ENCODE measurements at places on chromosomes 4 and X. TPM values are rescaled to one million over a fixed set of nuclear protein-coding genes. Genes with fewer than 3 reads are reported as not detected.

The ADGRA3 gene
- total RNA-seq, result 63.2 TPM

The NAP1L3 gene
- not detected for total RNA-seq

The CPLX1 gene
- 0.93 TPM for total RNA-seq

The FAAH2 gene
- 10.3 TPM for total RNA-seq

The FABP2 gene
- total RNA-seq, result not detected

The ENAM gene
- 0.26 TPM for total RNA-seq

DNA sequence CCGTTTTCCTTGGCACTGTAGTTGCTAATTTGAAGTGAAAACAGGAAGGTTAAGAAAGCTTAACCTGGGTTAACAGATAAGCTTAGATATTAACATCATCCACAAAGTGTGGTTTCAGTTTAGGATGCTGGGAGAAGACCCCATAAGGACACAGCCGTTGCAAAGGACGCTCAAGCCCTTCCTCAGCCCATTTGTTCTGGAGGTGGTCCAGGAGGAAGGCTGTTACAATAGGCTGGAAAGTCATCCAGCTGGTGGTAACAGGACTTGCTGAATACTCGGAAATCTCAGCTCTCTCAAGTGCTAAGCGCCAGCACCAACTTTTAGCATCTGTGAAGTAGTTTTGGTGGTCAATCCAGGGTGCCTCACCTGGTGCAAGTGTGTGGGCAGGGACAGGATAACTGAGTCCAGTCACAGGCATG lies 14.2 kb downstream of the CHST7 start:
- DNase-seq, result no peak

GRCh38 chr4:152605031-152605430 lies 69.1 kb upstream of the FBXW7 start:
- DNase-seq, result no peak

DNA sequence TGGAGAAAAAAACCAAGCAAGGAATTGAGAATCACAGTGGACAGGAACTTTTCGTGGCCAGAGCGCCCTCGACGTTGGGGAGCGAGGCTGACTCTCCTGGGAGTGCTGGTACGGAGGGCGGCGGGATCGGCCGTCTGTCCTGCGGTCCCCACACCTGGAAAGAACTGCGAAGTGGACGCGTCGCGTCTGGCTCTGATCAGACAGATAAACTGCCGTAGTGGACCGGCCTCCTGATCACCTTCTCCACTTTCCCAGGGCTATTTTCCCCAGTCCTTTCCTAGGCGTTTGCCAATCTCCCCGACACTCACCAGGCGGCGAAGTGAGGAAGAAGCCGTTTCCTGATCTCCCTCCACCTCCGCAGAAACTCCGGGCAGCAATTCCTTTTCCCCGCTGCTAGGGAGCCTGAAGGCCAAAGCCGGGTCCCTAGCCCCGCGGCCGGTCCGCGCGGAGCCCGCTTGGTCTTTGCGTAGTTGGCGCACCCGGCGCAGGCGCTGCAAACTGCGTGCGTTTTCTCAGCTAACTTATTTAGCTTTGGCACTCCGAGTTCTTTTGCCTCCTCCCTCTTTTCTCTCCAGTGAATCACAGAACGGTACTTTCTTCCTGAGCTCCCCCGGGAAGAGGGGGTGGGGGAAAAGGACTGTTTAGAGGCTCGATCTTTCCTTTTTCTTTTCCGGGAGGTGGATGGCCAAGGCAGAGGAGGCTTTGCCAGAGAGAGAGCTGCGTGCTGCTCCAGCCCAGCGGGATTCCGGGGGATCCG lies at the start of gene ARSJ:
ARSJ (minus strand) TSS at position 500 of the 757 bp plus-strand sequence. CDS start 813 bp downstream, outside the sequence.
- peak; percentile 37 for DNase-seq

DNA sequence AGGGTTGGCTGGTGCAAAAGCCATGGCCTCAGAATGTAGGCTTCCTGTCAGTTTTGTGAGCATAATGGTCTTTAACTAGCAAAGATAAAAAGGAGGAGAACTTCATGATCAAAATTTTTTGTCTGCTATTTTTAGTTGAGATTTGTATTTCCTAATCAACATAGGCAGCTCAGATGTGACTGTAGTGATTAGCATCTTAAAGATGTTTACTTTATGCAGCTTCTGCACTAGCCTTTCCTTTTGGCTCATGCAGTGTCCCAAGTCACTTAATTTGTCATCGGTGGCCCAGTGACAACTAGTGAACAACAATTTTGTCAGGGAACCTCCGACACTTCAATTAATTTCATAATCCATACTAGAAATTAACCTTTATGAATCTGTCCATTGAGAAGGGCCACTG lies 109.8 kb downstream of the CEP135 start:
- DNase-seq, result no peak

DNA sequence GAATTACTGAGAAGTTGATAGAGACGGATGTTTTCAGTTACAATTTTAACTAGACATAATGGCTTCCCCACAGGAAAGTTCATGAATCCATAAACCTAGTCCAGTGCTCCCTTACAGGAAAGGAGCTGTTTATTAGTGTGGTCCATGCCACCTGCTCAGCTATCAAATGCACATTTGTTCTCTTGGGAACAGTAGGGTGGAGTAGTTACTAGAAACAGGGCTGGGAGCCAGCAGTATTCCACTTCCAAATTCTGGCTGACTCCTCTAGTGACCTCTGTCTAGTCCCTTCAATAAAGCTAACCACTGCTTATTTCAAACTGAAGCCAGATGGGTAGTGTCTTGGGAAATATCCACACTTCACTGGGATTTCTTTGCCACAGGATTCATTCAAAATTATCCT lies 88.4 kb upstream of the TLL1 start:
- no peak for DNase-seq

GRCh38 chr4:82704156-82704555 lies 94.4 kb downstream of the SCD5 start:
- no peak for DNase-seq

DNA sequence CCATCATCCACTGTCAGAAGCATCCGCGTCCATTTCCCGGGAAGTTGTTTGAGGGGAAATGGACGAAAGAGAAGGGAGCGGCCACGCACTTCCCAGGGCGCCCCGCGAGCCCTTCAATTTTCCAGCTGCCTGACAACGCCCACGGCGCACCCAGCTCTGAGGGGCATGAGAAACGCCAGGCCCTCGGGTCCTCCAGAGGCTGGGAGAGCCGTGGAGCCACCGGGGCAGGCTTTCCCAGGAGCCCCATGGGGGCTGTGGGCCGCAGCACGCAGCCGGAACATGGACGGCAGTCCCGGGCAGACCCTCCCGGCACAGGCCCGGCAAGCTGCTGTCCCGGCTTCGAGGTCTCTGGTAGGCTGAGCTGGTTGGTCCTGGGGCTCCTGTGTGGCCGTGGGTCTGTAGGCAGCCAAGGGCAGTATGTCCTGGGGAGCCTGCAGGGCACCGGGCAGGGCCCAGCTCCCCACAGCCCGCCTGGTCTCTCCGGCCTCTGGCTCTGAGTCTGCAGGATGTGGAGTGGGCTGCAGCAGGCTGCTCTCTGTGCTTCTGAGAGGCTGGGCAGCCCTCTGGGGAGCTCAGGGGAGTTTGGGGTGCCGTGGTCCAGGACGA lies 115.2 kb downstream of the FAM53A start:
- DNase-seq, result no peak

DNA sequence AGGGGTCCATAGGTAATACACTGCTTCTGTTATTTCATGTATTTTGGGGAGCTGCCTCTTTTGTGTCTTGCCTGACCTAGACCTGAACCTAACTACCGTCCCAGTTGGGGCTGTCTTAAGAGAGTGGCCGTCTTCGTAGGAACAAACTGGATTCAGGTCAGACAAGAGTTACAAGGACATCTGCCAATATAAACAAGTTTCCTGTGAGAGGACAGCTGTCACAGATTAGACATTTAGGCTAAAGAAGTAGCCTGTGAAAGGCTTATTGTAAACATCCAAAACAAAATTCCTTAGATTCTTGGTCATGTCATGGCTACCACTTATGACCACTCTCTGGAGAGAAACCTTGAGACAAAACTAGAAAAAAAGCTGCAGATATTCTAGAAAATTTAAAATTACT lies 797.6 kb upstream of the AADAT start:
- no peak for DNase-seq

GRCh38 chr4:48370260-48371134 lies 29.2 kb downstream of the SLAIN2 start:
- no peak for DNase-seq

DNA sequence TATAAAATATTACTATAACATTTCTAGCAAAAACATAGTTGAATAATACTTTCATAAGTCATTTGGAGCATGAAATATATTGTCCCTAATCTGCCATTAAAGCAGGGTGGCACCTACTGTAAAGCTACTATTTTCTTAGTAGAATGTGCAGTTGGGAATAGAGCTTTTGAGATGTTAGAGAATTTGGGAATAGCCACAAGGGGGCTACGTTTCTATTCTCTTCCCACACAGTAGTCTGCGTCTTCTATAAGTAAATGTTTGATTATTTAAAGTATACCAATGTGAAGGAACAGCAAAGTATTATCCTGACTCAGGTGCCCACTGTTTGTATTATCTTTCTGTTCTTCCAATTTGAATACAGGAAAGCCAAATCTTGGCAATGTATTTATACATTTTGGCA lies 323.2 kb upstream of the GIMD1 start:
- no peak for DNase-seq

DNA sequence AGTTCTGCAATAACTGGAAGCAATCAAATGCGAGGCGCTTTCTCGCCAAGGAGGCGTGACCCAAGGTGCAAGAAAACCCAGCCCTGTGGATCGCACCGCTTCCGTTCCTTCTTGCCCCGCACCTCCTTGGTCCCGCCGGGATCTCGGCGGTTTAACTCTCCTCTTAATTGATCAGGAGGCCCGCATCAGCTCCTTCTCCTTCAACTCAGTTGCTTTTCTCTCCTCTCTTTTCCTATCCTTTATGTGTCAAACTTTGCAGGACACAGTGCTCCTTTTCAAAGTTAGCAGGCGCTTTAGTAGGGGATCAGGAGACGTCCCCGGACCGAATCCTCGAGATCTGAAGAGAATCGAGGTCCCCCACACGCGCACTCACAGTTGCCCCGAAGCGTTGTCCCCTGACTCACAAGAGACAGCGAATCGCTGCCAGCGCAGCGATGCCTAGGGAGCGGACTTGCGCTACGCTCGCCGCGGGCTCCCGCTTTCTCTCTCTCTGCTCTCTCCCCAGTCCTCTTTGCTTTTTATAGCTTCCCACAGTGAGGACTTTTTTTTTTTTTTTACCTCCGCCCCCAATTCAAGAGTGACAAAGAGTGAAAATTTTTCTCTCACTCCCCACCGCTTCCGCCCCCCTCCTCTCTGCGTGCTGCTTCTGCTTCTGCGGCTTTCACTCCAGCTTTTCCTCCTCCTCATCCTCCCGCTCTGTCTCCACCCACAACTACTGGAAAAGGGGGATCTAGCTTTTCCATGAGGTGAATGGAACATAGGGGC lies at the start of gene DKK2:
DKK2 (minus strand) TSS at position 495 of the 765 bp plus-strand sequence. CDS start 722 bp downstream, outside the sequence.
- DNase-seq, result no peak

DNA sequence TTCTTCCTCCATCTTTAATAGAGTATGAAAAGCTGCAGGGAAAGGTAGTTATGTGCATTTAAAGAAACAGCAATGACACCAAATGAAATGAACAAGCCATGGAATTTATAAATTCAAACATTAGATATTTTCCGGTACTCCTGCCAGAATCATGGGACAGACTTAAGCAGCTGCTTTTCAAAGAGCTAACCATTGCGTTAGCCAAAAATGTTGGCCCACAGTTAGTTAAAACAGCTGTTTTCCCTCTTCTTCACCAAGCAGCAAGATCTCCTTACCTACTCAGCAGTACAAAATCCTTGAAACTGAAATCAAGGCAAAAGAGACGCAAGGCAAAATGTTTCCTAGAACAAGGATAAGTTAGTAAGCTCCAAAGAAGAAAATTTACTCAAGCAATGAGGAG lies 64.0 kb downstream of the MANBA start:
- DNase-seq, result no peak

GRCh38 chr4:129208481-129208880 lies 112.5 kb downstream of the C4orf33 start:
- no peak for DNase-seq

- DNase-seq, result no peak
Observed at GRCh38 chr4:164768516-164768915, 14.6 kb downstream of the SMIM31 start.

DNA sequence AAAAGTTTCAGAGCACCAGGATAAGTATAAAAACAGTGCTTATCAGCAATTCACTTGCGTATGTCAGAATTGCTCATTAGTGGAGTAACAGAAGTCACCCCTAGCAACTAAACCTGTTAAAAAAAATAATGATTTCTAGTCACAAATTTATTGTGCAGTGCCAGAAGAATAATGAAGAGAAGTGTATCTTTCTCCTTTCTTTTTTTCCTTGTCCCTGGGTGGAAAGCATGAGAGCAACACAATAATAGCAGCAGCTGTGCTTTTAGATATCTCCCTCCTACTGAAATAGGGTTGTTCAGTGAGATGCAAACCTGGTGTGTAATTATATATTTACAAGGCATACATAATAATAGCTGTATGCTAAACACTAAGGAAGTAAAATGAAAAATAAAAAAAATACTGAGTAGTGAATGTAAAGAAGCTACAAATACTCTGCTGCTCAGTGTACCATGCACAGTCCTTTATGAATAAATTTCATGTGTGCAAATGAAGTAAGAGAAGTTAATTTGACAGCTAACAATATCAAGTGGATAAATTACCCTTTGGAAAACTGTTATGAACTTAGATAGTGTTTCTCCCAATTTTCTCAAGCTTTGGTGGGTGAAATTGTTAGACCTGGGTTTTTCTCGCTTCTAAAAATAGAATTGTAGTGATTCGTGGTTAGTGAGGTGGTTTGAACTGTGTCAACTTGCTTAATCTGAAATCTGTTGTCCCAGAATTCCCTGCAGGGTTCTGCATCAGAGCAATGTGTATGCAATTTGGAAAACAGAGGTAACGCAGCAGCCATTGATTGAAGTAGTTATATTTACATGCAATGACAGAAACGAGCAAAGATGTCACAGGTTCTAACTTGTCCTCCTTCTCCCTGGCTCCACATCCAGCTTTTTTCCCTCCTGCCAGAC lies 125.7 kb upstream of the NDST3 start:
- no peak for DNase-seq

DNA sequence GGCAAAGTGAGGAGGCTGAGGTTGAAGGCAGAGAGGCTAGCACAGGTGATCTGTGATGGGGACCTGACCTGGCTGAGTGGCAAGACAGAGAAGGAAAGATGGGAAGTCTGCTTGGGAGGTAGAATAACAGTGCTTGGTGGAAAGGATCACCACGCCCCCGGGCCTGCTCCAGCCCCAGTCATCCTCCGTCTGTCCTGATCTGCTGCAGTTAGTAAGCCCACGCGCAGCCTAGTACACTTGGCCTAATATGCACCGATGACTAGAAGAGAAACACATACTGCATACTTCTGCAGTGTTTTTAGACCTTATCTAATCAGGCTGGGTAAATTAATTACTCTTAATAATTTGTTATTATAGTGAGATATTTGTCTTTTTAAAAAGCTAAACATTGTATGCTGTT lies 103.7 kb upstream of the KLF3 start:
- DNase-seq, result no peak

- DNase-seq, result peak; percentile 27
Observed at GRCh38 chrX:101759000-101759399, 99.3 kb upstream of the ARMCX2 start.

GRCh38 chrX:48890296-48890925 lies 7.2 kb downstream of the TIMM17B start:
- DNase-seq, result no peak

GRCh38 chr4:143616771-143617170 lies 83.7 kb downstream of the FREM3 start:
- peak; percentile 3 for DNase-seq
